ENCODE measurements at places on chromosomes 3 and 15.

DNA sequence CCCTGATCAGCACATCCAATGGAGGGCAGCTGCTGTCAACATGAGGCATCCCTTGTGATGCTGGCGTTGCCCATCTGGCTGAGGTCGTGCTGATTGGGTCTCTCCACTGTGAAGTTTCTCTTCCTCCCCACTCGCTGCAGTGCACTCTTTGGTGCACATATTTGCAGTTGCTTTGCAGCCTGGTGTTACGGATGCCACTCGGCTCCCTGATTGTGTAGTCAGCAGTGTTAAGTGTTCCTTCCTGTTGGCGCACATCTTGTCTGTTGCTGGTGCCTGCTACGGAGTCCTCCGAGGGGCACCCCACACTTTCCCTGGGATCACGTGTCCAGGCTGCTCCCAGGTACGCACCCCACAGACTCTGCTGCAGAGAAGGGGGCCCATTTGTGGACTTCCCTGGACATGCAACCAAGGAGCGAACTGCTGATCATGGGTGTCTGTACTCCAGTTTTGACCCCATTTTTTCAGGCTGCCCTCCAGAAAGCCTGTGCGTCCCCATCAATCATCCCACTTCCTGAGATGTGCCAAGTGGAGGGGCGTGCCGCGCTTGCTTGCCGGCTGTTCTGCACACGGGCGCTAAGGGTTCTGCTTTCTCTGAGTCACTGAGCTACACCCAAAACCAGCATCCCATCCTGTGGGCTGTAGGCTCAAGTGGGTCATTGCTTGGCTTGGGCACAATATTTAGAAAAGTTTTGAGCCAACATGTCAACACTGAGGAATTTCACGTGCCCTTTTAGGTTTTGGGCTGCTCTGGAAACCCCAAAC, 98.6 kb downstream of the FBLN2 start:
- no peak for DNase-seq

DNA sequence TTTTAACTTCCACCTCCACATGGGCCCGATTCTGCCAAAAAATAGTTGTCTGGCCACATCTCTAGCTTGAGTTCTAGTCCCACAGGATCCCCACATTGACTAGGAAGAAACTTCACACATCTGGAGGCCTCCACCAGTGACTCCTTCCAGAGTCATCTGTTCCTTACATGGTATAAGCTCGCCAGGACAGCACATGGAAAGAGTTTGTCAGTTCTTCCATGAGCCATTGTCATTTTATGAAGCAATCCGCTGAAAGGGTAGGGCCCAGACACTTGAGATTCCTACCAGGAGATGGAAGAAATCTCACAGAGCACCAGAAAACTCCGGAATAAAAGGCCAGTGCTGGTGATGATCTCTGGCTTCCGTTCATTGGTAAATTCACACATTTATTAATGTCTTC, 350.5 kb upstream of the ICE2 start:
- no peak for DNase-seq

DNA sequence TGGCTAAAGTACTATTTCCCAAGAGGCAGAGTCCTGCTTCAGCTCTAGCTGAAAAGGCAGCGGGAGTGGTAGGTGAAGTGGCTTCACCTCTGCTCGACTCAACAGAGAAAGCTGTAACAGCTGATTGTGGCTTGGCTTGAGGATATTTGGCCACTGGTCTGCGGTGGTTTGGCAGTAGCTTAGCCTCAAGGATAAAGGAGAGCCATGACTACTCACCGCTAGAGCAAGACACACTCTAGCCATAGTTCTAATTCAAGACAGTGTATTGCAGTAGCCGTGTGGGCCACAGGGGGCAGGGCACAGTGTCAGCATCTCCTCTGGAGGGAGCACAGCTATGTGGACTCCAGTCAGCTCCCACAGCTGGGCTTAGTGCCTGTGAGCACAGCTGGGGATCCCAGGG, 23.5 kb downstream of the TPRG1 start:
- no peak for DNase-seq

GRCh38 chr3:31502803-31503221, 29.9 kb upstream of the STT3B start:
- DNase-seq: no peak

- DNase-seq: no peak
Observed at GRCh38 chr15:36926427-36926825, 173.9 kb downstream of the MEIS2 start.

- DNase-seq: peak; percentile 77
Observed at GRCh38 chr3:50436114-50436674, 67.2 kb downstream of the CACNA2D2 start.

DNA sequence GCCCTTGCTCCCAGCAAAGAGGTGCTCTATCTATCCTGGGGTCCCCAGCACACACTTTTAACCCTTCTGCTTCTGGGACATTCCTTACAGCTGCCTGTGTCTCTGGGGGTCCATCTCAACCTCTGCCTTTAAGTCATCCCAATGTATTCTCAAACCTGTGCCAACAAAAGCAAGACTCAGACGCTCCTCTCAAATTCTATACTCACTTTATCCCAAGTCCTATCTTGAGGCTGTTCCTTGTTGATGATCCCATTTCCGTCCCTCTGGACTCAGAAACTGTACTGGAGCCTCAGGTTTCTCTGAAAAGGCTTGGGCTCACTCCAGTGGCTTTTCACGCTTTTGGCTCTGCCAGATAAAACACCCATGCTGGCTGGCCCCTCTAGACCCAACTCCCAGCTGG, 69.7 kb downstream of the XXYLT1 start:
- DNase-seq: no peak

- no peak for DNase-seq
Observed at GRCh38 chr3:23114432-23114831, 88.7 kb upstream of the UBE2E2 start.

DNA sequence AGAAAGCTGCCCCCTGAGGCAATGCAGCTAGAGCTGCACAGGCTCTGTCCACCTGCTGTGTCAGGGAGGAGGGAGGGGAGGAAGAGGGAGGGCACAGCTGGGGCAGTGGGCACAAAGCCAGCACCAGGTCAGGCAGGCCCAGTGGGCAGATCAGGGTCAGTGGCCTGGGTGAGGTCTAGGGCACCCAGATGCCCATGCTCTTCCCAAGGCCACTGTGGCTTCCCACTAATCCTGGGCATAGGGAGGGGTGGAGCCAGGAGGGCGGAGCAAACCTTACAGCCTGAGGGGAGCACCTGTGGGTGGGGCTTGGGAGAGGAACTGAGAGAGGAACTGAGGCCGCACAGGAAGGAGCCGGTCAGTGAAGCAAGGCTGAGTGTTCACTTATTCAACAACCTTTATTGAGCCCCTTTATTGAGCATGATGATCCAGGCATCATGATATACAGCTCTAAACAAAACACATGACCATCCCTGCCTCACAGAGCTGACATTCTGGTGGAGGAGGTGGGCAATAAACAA, 55.0 kb downstream of the RHCG start:
- no peak for DNase-seq

DNA sequence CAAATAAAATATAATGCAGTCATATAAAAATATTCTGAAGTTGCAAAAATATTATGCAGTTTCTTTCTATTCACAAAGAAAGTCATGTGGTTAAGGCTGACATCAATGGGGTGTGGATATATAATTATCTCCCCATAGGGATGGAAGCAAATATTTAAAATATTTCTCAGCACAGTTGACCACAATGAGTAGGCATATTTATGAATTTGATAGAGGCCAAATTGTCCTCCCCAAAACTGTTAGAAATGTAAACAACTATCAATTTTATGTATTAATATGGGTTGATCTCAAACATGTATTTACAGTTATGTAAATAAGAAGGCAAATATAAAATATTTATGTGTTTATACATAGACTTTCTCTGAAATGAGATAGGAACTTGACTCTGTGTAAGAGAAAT, 246.0 kb upstream of the CBLB start:
- no peak for DNase-seq

DNA sequence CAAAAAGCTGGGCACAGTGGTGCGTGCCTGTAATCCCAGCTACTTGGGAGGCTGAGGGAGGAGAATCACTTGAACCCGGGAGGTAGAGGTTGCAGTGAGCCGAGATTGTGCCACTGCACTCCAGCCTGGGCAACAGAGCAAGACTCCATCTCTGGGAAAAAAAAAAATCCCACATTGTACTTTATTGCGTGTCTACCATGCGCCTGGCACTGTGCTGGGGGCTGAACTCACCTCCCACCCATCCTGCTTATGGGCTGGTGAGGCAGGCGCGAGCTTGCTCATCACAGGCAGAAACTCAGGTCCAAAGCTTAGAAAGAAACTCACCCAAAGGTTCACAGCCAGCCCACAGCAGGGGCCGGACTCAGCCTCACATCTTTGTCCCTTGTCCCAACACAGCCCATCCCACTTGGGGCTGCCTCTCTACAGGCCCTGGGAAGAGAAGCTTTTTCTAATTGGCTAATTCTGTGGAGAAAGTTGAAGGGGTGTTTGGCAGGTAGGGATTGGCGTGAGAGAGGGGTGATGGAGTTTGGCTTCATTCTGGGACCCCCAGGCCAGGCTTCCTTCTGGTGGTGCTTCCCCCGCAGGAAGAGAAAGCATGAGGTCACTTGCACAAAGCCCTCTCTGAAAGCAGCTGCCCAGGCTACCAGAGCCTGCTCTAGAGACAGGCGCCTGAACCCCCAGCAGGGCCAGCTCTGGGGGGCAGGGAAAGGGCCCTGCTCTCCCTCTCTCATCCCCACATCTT, 122.6 kb upstream of the SMAD3 start:
- no peak for DNase-seq

- no peak for DNase-seq
Observed at GRCh38 chr3:138197524-138197923, 10.4 kb downstream of the ARMC8 start.

All from stimulated activated CD4-positive, alpha-beta T cell treated with anti-CD3 and anti-CD28 coated beads, Interleukin-4, amount 100 ng/mL, for 24 hours (primary cell).